ENCODE measurements at places on chromosomes 5 and 9.

DNA sequence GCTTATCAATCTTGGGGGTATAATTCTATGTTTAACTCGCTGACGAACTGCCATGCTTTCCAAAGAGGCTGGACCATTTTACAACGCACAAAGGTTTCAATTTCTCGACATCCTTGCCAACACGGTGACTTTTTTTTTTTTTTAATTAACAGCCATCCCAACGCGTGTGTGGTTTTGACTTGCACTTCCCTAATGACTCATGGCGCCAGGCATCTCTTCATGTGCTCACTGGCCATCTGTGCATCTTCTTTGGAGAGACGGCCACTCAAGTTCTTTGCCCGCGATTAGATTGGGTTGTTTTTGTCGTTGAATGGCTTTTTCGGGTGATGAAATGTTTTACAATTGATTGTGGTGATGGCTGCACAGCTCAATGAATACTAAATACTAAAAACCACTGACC, 12.5 kb upstream of the CARD9 start:
- DNase-seq: no peak

DNA sequence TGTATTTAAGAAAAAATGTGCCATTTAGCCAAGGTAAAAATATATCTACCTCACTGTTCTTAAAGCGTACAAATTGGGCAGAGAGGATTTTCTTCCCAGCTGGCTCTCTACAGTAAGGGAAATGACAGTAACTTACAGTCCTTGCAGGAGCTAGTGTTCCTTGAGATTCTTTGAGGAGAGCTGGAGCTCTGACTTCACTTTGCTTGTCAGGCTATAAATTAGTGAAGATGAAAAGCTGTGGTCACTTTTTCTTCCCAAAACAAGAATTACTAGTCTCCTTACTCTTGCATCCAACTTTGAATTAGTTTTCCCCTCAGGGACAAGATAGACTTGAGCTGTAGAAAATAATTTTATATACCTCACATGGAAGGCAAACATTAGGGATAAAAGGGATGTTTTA, 129.9 kb downstream of the ZSWIM6 start:
- DNase-seq: no peak

- peak; percentile 54 for DNase-seq
Observed at GRCh38 chr5:159021901-159022556, 77.7 kb downstream of the EBF1 start.

GRCh38 chr9:93295456-93296076, 111.6 kb downstream of the WNK2 start:
- no peak for DNase-seq

DNA sequence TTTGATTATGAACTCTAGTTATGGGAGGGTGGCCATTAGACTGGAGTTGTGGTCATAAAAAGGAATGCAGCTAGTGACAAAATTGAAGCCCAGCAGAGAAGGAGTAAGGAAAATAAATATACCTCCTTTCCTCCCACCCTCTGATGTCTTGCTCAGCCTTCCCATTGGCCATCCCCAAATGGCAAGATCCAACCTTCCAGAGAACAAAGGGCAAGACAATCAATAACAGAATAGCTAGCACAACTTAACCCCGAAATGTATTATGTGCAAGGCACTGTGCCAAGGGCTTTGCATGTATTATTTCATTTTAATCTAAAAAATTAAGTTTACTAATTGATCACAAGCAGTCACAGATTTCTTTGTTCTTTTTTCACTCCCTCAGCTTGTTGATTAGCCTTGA, 3.6 kb downstream of the ITGA1 start:
- no peak for DNase-seq

- DNase-seq: no peak
Observed at GRCh38 chr5:65986050-65986451, 59.7 kb downstream of the ERBIN start.

GRCh38 chr9:38359689-38360385, 32.7 kb upstream of the ALDH1B1 start:
- no peak for DNase-seq

All from right hindlimb (tissue), 1 donor.